Stimulated activated CD8-positive, alpha-beta memory T cell treated with anti-CD3 and anti-CD28 coated beads, Interleukin-4, amount 100 ng/mL, for 24 hours (primary cell): ENCODE measurements at places on chromosomes 2 and 18.

DNA sequence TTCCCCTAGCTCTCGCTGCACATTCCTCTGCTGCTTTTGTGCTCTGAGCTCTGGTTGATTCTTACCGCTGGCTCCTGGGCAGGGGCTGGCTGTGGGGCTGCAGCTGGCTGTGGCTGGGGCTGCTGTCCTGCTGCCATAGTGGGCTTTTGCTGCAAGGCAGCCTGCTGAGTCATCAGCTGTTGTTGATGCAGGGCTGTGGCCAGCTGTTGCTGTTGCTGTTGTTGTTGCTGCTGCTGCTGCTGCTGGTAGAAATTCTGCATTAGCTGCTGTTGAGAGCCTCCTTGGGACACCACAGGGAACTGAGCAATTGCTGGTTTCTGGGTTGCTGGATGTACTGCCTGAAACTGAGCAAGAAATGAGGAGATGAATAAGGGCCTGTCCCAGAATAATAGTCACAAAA, 77.2 kb upstream of the NFU1 start:
- DNase-seq = no peak

DNA sequence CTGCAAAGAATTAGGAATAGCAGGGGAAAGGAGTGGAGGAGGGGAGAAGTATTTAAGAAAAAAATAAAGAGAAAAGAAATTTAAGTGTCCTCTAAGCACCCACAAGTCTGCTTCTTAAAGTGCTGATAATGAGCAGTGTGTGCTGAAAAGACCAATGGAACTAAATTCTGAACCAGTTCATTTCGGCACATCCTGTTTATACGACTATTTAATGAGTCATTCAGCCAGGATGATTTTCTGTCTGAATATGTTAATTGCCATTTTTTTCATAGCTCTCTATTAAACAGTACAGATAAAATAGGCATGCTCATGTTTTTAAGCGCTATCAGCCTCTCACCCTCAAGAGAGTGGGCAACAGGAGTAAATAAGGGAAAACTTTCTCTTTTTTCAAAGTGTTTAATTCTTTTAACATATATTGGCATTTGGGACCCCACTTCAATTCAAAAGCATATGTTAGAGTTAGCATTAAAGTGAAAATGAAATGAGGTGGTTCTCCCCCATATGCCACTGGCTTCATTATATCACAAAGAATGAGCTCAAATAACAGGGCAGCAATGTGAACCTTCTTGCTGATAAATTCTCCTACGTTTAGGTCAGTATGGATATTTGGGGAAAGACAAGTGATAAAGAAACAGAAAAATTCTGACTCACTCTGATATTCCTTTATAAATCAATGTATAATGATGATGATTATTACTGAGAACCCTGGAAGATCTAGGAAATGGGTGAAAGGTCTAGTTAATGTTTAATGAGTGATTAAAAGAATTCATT, 87.5 kb downstream of the TCF4 start:
- no peak for DNase-seq

GRCh38 chr18:8389391-8390340, 219.6 kb upstream of the RAB12 start:
- no peak for DNase-seq

DNA sequence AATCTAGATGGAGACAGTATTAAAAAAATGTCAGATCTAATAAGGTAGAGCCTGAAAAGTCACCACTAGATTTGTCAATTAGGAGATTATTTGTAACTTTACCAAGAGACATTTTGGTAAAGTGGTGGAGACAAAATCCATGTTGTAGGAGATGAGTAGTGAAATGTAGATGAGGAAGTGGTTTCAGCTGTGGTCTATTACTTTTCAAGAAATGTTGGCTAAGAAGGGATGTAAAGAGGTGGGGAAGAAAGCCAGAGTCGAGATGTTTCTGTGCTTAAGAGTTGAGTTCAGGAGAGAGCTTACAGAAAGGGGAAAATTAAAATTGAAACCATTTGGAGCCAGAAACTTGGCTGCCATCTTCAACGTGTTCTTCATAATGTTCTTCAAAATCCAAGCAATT, 22.2 kb downstream of the ACVR2A start:
- DNase-seq = no peak

GRCh38 chr2:143150287-143150686, 21.1 kb downstream of the ARHGAP15 start:
- DNase-seq = no peak

DNA sequence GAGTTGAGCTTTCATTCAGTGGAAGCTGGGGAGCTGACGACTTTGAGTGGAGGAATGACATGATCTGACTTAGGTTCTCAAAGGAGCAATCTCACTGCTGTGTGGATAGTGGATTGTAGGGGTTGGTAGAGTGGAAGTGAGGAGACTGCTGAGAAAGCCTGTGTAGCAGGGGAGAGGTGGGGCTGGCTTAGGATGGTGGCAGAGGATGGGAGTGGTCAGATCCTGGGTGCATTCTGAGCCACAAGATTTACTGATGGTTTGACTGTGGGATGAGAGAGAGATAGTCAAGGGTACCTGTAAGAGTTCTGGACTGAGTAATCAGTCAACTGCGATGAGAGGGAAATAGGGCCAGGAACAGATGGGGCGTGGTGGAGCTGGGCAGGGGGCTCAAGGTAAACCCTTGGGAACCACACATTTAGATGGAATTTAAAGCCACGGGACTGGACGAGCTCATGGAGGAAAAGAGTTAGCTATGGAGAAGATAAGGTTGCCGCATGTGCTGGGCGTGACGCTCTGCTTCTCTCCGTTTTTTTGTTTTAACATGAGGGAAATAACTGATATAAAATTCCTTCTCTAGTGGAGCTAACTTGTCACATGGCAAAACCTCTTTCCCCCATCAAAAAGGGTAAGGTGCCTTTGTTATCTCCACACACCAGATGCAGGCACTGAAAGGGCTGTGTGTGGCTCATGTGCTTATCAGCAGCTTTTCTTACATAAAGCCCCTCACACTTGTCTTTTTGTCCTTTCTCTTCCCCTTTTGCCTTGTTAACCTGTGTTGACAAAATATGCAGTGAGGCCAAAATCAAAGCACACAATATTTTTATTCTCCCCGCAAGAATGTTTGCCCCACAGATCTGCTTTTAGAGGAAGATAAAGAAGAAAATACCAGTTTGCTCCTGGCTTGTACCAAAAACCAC, 379.8 kb downstream of the TSN start:
- no peak for DNase-seq
